ENCODE measurements at places on chromosomes 3 and 15. TPM values are rescaled to one million over a fixed set of nuclear protein-coding genes. Genes with fewer than 3 reads are reported as not detected.
A peak's percentile ranks its signal among the peaks of the same experiment; 100 is the strongest.

- no peak for DNase-seq
- no peaks in the 10 kb centered on the region for H3K36me3 ChIP-seq
- no peaks in the 10 kb centered on the region for H3K27me3 ChIP-seq
Measured at GRCh38 chr15:60797444-60798040, 318.6 kb upstream of the ICE2 start.

DNA sequence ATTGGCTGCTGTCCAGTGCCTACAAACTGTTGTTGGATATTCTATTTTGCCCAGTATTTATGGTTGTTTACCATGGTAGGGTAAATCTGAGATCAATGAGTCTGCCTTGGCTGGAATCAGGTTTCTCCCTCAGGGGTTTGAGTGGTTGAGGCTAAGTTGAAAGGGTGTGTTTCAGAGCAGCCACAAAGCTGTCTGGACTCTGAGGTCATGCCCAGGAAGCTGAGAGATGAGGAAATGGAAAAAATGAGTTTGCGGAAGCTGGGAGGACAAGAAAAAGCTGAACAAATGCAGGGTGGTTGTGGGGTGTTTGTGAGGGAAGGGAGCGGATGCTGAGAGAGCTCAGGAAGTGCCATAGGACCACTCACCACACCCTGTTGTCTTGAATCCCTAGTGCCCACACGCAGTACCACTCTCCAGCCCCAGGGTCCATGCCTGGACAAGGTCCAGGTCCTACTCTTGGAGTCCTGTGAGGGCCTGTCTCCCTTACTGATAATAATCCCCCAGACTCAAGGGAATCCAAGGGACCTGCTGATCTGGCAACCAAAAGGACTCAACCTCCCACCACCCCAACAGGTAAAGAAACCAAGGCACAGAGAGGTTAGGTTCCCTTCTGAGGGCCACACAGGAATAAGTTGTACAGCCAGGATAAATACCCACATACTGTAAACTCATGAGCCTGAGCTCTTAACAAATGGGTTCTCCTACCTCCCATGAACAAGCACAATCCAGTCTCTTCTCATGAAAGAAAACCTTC lies 81.6 kb downstream of the PPCDC start:
- no peaks in the 10 kb centered on the region for H3K27me3 ChIP-seq
- peak overlapping the region; percentile 46 for H3K27ac ChIP-seq
- no peaks in the 10 kb centered on the region for H3K4me1 ChIP-seq
- peak; percentile 67 for DNase-seq

The CPEB1 gene
- total RNA-seq = 4.2 TPM

GRCh38 chr15:57427367-57427821 lies 51.1 kb downstream of the CGNL1 start:
- H3K27me3 ChIP-seq = no peaks in the 10 kb centered on the region
- no peak overlapping the region for H3K27ac ChIP-seq
- H3K4me1 ChIP-seq = no peaks in the 10 kb centered on the region
- H3K4me3 ChIP-seq = no peak overlapping the region

DNA sequence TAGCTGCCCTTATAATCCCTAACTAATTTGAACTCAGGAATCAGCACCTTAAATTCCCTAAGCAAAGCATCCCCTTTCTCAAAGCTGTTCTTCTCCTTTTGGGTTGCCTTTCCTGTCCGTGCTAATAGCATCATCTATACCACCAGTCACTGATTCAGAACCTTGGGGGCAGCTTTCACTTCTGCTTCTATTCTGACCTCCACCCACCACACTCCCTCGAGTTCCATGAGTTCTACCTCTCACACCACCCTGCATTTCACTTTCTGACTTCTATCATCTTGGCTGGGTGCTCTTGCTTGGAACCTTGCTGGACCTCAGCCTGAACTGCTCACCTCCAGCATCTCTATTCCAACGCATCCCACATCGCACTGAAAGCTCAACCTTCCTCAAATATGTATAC lies 55.4 kb upstream of the KCNMB2 start:
- DNase-seq = no peak
- no peaks in the 10 kb centered on the region for H3K27me3 ChIP-seq
- H3K4me1 ChIP-seq = no peaks in the 10 kb centered on the region
- no peaks in the 10 kb centered on the region for H3K36me3 ChIP-seq
- H3K27ac ChIP-seq = no peak overlapping the region

- no peaks in the 10 kb centered on the region for H3K4me1 ChIP-seq
- H3K27me3 ChIP-seq = no peaks in the 10 kb centered on the region
- no peak overlapping the region for H3K27ac ChIP-seq
- no peak for DNase-seq
Measured at GRCh38 chr15:36614016-36614415, 34.6 kb downstream of the CDIN1 start.

- no peak overlapping the region for H3K27ac ChIP-seq
- H3K4me3 ChIP-seq = no peak overlapping the region
- H3K36me3 ChIP-seq = no peaks in the 10 kb centered on the region
- H3K4me1 ChIP-seq = no peaks in the 10 kb centered on the region
- H3K27me3 ChIP-seq = no peaks in the 10 kb centered on the region
Measured at GRCh38 chr3:150828261-150828660, 65.3 kb upstream of the SIAH2 start.

DNA sequence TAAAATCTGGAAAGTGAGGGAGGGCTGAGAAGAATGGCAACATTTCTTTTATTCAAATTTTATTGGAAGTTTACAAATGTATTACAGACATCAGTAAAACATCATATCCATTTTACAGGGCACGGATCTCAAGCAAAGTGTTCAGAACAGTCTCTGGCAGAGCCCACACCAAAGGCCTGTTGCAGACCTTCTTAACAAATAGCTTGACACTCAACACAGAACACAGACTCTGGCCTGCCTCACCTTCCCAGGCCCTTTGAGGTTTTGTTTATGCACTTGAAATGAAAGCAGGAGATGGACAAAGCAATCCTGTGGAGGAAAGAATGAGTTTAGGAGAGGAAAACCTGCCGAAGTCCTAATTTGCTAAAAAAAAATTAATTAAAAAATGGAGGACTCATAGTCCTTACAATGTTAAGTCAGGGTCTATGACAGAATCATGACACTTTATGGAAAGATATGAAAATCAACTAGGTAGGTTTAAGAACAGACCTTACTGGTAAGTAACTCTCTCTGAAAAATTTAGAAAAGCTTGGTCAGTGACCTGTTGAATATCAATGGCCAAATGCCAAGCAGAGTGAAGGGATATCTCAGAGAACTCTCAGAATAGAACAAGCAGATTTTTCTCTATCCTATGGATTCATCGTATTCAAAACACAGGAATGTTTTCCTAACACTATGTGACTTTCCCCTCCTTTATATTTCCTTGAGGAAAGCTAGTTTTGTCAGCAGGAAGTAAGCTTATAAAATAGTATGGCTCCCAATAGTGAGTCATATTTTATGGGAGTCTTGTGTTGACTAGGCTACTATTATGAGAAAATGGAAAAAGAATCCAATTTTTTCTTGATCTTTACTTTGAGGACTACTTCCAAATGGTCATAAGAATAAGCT lies 70.8 kb upstream of the PSMD6 start:
- H3K27me3 ChIP-seq = no peaks in the 10 kb centered on the region
- no peak for DNase-seq
- H3K4me1 ChIP-seq = no peaks in the 10 kb centered on the region
- no peak overlapping the region for H3K4me3 ChIP-seq

GRCh38 chr3:197209366-197210260 lies 88.8 kb downstream of the DLG1 start:
- no peak overlapping the region for H3K4me3 ChIP-seq
- H3K27me3 ChIP-seq = no peaks in the 10 kb centered on the region
- no peak for DNase-seq
- H3K36me3 ChIP-seq = no peaks in the 10 kb centered on the region
- no peak overlapping the region for H3K27ac ChIP-seq

DNA sequence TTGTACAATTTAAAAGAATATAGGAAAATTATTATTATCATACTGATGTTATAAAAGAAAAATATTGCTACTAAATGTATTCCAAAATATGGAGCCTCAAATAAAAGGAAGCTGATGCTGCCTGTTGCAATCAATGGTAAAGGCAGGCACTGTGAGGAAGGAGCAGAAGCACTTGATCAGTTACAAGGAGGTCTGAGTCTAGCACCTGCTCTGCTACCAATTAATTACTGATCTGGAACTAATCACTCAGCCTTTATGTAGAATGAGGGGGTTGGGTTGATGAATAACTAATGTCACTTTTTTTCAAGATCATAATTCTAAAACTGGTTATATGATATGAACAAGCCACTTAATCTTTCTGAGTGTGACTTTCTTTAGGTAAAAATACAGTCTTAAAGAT lies 5.5 kb downstream of the ADGRG7 start:
- H3K36me3 ChIP-seq = no peaks in the 10 kb centered on the region

GRCh38 chr3:179710079-179710478 lies 57.2 kb downstream of the USP13 start:
- H3K27ac ChIP-seq = no peak overlapping the region
- H3K4me3 ChIP-seq = no peak overlapping the region
- no peaks in the 10 kb centered on the region for H3K36me3 ChIP-seq

GRCh38 chr3:128725547-128726022 lies 398 bp upstream of the RAB7A start:
- peak overlapping the region; percentile 99 for H3K27ac ChIP-seq
- DNase-seq = no peak
- H3K4me1 ChIP-seq = peaks cover 32% of the 10 kb centered on the region

The KCNMB3 gene
- total RNA-seq = 5.8 TPM

DNA sequence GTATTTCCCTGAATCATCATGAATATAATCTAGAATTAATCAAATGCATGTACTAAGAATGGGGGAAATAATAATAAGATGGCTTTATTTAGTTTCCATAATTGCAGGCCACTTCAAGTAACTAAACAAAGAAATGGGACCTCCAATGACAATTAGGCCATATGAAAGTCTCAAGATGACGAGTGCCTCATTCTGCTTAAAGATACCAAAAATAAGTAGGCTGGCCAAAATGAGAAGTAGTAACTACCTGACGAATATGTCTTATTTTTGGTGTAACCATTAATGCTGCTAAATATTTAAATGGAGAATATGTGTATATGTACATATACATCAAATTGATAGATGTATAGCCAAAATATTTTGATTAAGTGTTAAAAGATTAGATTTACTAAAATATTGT lies 932.6 kb downstream of the EPHA3 start:
- H3K27ac ChIP-seq = no peak overlapping the region
- no peaks in the 10 kb centered on the region for H3K4me1 ChIP-seq
- DNase-seq = no peak
- H3K36me3 ChIP-seq = no peaks in the 10 kb centered on the region

GRCh38 chr3:56980798-56981390 lies 79.6 kb upstream of the SPATA12 start:
- no peaks in the 10 kb centered on the region for H3K27me3 ChIP-seq
- no peaks in the 10 kb centered on the region for H3K4me1 ChIP-seq
- no peaks in the 10 kb centered on the region for H3K36me3 ChIP-seq
- DNase-seq = no peak
- H3K4me3 ChIP-seq = no peak overlapping the region

DNA sequence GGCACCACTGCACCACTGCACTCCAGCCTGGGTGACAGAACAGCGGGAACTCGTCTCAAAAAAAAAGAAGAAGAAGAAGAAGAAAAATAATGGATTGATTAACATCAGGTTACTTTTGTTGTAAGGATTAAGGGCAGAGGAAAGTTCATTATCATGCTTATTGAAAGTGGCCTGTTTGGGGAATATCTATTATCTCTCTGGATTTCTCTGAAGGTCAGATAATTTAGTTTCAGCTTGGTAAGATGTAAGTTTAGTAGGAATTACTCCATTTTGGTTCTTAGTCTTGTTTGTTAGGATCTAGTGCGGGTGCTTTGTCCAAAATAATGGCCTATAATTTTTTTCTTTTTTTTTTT lies 2.5 kb upstream of the MTMR14 start:
- no peaks in the 10 kb centered on the region for H3K27me3 ChIP-seq
- no peak for DNase-seq
- no peak overlapping the region for H3K4me3 ChIP-seq
- no peaks in the 10 kb centered on the region for H3K36me3 ChIP-seq
- no peak overlapping the region for H3K27ac ChIP-seq

The ATP13A4 gene
- 2.1 TPM for total RNA-seq

DNA sequence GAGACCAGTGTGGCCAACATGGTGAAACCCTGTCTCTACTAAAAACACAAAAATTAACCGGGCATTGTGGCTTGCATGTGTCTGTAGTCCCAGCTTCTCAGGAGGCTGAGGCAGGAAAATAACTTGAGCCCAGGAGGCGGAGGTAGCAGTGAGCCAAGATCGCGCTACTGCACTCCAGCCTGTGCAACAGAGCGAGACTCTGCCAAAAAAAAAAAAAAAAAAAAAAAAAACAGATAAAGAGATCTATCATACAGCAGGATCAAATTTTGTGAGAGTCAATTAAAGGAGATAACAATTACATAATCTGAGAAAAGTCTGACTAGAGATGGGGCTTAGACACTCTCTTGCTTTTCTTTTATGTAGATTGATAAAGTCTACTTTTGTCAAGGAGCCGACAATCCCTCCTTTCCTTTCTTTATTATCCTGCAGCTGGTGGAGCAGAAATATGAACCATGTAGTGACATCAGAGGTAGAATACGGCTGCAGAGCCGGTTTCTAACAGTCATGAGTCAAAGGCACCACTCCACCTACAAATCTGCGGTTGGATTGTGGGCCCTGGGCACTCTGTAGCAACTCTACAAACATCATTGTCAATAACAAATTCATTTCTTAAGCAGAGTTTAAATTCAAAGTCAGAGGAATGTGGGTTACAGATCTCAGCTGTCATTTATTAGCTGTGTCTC lies 9.0 kb downstream of the C2CD4A start:
- no peak overlapping the region for H3K4me3 ChIP-seq
- H3K27me3 ChIP-seq = no peaks in the 10 kb centered on the region
- no peaks in the 10 kb centered on the region for H3K4me1 ChIP-seq
- DNase-seq = no peak

GRCh38 chr3:166085164-166085856 lies 248.1 kb upstream of the BCHE start:
- no peaks in the 10 kb centered on the region for H3K27me3 ChIP-seq
- no peak overlapping the region for H3K4me3 ChIP-seq
- H3K27ac ChIP-seq = no peak overlapping the region
- no peaks in the 10 kb centered on the region for H3K36me3 ChIP-seq
- no peak for DNase-seq

GRCh38 chr3:160649596-160649995 lies 27.4 kb upstream of the ARL14 start:
- DNase-seq = no peak
- no peaks in the 10 kb centered on the region for H3K36me3 ChIP-seq
- H3K4me1 ChIP-seq = no peaks in the 10 kb centered on the region
- H3K27ac ChIP-seq = no peak overlapping the region
- no peaks in the 10 kb centered on the region for H3K27me3 ChIP-seq

DNA sequence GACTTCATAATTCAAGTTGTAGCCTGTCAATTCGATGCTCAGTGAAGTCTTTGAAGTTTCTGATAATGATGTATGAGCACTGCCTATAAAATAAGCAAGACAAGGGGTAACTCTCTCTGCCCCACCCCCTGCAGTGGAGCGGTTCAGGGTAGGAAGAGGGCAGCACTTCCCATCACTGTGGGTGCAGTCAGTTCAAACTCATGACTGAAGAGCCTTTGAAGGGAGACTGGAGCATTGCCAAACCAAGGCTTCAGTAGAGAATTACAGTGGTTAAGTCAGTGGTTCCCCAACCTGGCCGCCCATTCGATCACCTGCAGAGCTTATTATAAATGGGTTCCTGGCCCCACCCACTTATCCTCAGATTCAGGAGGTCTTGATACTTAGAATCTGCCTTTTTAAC lies 190.6 kb downstream of the SHQ1 start:
- no peaks in the 10 kb centered on the region for H3K36me3 ChIP-seq
- no peaks in the 10 kb centered on the region for H3K27me3 ChIP-seq
- DNase-seq = no peak
- H3K4me3 ChIP-seq = no peak overlapping the region
- H3K27ac ChIP-seq = no peak overlapping the region
- no peaks in the 10 kb centered on the region for H3K4me1 ChIP-seq
